CD4-positive, alpha-beta T cell treated with Interleukin-1 beta for 1 hour (primary cell): ENCODE measurements at places on chromosomes 2 and 18.

GRCh38 chr2:161873707-161874106 lies 200.3 kb downstream of the DPP4 start:
- DNase-seq, result no peak

DNA sequence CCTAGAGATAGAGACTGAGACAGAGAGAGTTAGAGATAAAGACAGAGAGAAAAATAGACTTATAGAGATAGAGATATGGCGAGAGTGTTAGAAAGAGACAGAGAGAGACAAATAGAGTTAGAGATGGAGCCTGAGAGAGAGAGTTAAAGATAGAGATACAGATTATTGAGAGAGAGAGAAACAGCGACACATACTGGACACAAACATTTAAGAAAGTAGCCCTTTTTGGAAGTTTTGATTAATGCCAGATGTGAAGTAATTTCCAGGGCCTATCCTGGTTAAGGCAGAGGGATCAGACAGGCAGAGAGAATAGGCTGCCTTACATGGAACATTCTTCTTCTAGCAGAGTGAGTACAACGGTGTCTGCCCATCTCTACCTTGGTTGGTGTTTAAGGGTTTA lies 311.6 kb upstream of the CDH7 start:
- no peak for DNase-seq

GRCh38 chr2:39217192-39217550 lies 26.6 kb downstream of the CDKL4 start:
- no peak for DNase-seq

DNA sequence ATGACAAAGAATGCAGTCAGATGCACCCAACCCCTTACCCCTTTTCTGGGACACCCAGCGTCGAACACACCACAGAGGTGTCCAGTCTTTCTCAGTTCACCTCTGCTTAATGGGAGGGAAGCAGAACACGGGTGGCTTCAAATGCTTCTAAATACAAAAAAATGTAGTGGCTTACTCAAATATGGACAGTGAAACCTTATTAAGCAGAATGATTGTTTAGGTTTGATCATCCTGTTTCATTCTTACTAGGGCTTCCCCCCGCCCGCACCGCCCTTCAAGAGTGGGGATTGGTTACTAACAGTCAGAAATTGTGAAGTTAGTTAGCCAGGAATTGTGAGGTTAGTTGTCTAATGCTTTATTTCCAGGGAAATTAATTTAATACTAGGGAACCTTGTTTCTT lies 21.6 kb downstream of the ATG16L1 start:
- no peak for DNase-seq

DNA sequence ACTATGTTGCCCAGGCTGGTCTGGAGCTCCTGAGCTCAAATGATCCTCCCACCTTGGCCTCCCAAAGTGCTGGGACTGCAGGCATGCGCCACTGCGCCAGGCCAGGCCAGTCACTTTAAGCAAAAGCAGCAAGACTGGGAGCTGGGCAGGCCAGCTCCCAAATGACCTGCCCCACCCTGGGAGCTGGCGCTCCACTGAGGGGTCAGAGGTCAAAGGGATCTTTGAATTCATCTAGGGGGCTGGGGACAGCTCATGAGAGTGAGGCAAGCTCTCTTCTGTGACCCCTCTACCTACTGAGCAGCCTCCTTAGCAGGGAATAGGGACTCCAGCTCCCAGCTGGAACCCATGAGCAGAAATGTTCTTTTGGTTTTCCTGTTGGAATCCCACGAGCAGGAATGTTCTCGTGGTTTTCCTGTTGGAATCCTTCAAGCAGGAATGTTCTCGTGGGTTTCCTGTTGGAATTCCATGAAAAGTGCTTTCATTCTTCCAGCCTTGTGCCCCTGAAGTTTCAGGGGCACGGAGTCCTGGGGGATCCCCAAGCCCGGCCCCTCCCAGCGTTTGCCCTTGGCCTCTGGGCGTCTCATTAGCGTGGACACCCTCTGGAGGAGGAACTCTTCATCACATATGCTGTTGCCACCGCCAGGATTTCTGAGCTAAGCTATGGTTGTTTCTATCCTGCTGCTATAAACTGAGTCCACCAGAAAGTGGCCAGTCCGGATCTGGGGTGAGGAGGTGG lies 162.0 kb upstream of the HAAO start:
- no peak for DNase-seq
